Stimulated activated CD8-positive, alpha-beta memory T cell treated with anti-CD3 and anti-CD28 coated beads, Interleukin-12 subunit alpha, Interleukin-12 subunit beta, amount 100 ng/mL, for 1 hour (primary cell): ENCODE measurements at places on chromosomes 4 and X.

GRCh38 chr4:189088780-189089179 is 851.9 kb upstream of the FRG1 start:
- no peak for DNase-seq

- no peak for DNase-seq
These were observed 9.7 kb downstream of the SMIM20 start for GRCh38 chr4:25923745-25924144.

DNA sequence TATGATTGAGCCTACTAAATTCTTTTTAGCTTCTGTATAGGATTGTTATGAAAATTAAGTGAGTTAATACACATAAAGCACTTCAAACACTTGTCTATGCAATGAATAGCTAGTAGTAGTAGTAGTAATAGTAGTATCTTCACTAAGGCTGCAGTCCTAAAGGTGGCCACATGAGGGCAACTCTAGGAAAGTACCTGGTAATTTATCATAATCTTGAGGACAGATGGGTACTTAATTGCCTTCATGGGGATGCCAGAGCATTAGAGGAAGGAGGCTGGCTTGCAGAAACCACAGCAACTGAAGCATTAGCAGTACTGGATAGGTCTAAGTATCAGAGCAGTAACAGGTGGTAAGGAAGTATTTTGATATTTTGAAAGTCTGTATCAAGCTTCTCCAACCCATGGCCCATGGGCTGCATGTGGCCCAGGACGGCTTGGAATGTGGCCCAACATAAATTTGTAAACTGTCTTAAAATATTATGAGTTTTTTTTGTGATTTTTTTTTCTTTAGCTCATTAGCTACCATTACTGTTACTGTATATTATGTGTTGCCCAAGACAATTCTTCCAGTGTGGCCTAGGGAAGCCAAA is 17.3 kb downstream of the NIPAL1 start:
- peak; percentile 36 for DNase-seq

DNA sequence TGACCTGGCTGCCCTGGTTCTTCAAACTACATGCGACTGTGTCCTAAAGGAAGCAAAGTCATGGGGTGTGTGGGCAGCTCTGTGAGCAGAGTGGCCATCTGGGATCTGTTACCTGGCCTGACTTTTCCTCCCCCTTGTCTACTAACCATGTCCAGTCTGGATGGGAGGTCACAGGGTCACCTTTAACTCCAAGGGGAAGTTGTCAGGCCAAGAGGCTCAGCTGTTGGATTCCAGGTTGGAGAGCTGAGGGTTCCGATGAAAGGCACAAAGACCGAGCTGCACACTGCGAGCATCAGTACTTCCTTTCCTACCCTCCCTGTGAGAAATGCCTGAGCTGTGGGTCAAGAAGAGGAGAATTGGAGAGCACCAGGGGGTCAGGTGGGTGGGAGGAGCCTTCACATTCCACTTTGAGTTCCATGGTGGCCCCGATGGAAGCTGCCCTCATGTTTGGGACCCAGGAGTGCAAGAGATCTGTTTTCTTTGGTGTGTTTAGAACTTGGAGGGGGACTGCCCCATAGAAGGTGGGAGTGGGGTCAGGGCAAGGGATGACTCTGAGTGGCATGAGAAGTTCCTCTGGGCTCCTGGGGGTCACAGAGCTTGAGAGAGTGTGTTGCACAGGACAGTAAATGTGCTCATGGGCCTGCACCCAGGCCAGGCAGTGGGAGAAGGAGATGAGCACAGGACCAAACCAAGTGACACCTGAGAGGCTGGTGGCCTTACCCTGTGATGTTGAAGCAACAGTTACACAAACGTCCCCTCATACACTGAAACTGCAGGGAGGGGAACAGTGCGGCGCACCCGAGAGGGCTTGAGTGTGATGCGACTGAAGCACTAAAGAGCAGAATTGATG is 36.2 kb downstream of the RGS12 start:
- no peak for DNase-seq

DNA sequence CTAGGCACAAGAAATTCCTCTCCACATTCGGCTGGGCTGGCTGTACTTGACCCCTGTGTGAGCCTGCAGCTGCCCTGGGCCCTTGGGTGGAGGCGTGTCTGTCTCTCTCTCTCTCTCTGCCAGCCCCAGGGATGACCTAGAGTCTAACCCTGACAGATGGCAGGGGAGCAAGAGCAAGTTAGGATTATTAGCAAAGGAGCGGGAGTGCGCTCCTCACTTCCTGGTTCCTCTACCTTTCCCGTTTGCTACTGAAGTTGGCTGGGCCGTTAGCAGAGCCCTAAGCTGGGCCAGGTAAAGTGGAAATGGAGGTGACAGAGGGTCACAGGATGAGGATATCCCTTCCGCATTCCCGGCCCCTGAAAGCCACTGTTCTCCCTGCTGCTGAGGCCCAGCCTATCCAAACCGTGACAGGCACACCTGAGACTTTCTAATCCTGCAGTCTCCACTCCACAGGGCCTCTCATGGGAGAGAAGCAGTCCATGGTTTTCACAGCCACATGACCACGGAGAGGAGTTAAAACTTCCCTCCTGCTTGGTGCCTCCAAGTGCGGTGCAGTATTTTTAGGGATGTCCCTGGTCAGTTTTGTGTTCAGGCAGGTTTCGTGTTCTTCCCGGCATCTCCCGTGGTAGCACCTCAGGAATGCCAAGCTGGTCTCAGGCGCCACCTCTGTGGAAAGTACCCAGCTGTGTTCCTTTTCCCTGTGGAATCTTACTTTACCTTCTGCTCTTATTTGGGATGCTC is 79.3 kb downstream of the CLDN22 start:
- DNase-seq = no peak

DNA sequence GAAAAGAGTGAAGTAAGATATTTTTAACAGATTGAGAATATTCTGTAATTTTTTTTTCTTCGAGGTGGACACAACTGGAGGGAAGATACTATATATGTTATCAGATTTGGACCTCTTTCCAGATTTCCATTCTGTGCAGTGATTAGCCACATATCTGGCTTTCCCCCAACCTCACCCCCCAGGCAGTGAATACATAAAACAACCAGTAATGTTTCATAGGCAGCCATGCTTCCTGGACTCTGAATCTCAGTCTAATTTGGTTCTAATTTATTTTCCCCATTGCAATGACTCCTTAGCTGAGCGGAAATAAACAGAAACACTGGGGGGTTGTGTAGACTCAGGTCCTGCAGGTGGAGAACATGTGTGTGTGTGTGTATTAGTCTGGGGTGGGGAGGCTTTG is 226.5 kb downstream of the FBXW7 start:
- no peak for DNase-seq

DNA sequence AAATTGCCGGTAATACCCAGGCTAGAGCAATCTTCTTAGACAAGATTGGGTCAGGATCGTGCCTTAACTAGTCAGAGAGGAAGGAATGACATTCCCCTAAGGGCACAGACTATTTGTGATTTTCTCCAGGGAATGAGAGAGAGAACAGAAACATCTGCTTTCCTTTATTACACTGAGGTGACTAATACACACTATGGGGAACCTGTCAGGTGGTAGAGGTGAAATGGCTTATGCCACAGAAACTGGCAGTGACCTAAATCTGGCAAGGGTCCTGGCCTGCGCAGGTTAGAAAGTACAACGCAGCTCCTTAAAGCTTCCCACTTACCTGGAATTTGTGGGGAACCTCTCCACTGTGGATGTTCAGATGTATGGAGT is 16.6 kb upstream of the HPGD start:
- no peak for DNase-seq

- DNase-seq = no peak
These were observed 290.2 kb downstream of the ZNF674 start for GRCh38 chrX:46255046-46255445.

DNA sequence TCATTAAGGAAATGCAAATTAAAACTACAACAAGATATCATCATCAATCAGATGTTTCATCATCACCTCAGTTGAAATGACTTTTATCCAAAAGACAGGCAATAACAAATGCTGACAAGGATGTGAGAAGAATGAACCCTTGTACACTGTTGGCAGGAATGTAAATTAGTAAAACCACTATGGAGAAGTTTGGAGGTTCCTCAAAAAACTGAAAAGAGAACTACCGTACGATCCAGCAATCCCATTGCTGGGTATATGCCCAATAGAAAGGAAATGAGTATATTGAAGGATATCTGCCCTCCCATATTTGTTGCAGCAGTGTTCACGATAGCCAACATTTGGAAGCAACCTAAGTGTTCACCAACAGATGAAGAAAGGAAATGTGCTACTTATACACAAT is 50.6 kb upstream of the STARD8 start:
- no peak for DNase-seq

- no peak for DNase-seq
These were observed 185.7 kb downstream of the UNC5C start for GRCh38 chr4:95362906-95363558.

GRCh38 chrX:78493180-78493579 is 165.8 kb upstream of the CYSLTR1 start:
- DNase-seq = no peak

DNA sequence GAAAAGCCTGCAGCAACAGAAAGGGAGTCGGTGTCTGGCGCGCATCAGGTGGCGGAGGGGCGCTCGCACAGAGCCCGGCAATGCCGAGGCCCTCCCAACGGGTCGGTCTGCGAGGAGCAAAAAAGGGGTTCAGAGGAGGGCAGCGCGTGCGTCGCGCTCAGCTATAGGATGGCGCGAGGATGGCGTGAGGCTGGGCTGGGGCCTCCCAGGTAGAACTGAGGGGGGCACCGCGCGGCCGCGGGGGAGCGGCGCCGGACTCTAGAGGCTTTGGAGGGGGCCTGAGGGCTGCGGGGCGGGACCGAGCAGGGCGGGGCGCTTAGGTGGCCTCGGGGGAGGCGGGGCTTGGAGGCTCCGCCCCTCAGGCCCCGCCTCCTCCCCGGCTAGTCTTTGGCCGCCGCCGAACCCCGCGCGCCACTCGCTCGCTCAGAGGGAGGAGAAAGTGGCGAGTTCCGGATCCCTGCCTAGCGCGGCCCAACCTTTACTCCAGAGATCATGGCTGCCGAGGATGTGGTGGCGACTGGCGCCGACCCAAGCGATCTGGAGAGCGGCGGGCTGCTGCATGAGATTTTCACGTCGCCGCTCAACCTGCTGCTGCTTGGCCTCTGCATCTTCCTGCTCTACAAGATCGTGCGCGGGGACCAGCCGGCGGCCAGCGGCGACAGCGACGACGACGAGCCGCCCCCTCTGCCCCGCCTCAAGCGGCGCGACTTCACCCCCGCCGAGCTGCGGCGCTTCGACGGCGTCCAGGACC is at the start of gene PGRMC1:
Gene PGRMC1, plus strand, starts transcription at position 414 of the 751 bp plus-strand sequence. Its CDS starts 79 bp downstream, at position 493.
- DNase-seq = peak; percentile 62

GRCh38 chr4:152265149-152265621 is 270.7 kb downstream of the FBXW7 start:
- DNase-seq = no peak

GRCh38 chr4:19224820-19225219 is 1026.9 kb upstream of the SLIT2 start:
- no peak for DNase-seq

- DNase-seq = no peak
These were observed 547.4 kb upstream of the ACTRT1 start for GRCh38 chrX:128599632-128600031.

DNA sequence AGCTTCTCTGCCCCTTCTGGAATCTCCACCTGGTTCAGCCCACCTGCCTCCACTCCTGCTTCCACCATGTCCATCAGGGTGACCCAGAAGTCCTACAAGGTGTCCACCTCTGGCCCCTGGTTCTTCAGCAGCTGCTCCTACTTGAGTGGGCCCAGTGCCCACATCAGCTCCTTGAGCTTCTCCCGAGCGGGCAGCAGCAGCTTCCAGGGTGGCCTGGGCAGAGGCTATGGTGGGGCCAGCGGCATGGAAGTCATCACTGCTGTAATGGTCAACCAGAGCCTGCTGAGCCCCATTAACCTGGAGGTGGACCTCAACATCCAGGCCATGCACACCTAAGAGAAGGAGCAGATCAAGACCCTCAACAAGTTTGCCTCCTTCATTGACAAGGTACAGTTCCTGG is 74.4 kb upstream of the ZXDA start:
- DNase-seq = no peak

DNA sequence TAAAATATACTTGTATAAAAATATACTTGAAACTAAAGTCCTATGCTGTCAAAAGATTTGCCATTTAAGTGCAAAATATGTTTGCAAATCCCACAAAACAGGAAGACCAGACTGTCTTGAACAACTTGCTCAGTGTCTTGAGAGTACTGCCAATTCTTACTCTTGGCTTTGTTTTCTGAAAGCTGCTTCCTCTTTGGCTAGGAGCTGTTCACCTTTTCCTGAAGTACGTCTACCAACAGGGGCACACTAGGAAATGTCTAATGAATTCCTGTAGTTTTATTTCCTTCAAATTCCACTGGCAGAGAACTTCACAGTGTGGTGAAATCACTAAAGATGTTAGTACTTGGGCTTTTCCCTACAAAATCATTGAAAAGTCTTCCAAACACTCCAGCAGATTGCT is 46.4 kb upstream of the ABCG2 start:
- DNase-seq = no peak

DNA sequence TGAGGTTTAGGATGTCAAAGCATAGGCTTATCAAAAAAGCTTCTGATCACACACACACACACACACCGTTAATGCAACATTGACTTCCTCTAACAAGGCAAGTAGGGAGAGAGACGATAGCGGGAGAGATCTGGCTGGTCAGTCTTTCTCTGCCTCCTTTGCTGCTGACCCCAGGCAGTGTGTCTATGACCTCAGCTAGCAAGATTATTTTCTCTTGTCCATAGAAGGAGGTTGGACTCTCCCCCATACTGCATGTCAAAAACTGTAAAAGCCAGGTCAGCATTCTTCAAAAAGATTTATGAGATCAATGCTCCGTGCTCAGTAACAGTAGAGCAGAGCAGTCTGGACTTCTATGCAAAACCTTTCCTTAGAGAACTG is 63.5 kb upstream of the PGM2 start:
- no peak for DNase-seq

- no peak for DNase-seq
These were observed 956 bp downstream of the TAPT1 start for GRCh38 chr4:16225167-16225862.

GRCh38 chrX:150569155-150569477 is 695 bp downstream of the MTM1 start:
- no peak for DNase-seq

- DNase-seq = no peak
These were observed 1.4 kb upstream of the ADGRL3 start for GRCh38 chr4:61198686-61199085.

- no peak for DNase-seq
These were observed 2284.8 kb downstream of the ARAP2 start for GRCh38 chr4:33959519-33959918.

DNA sequence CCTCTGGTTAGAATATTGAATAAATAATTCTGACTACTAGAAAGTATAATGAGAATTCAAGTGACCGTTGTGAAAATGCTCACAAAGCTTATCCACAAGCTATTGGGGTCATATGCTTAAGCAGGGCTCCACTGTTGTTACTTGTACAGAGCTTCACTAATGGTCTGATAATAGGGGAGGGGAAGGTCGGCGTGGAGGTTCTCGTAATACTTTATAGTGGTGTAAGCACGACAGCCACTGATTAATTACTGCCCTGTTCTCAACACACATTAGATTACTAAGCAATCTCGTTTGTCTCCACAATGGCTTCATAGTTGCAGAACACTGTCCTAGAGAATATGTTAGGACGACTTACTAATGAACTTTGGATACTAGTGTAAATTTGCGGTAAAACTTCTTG is 11.6 kb downstream of the UNC5C start:
- DNase-seq = no peak

GRCh38 chrX:124348885-124349453 is 2.6 kb downstream of the SH2D1A start:
- no peak for DNase-seq

GRCh38 chrX:37997096-37997495 is 9.3 kb upstream of the SYTL5 start:
- DNase-seq = no peak

- DNase-seq = no peak
These were observed 6.9 kb downstream of the CCNB3 start for GRCh38 chrX:50211510-50211909.

- DNase-seq = no peak
These were observed 8.9 kb downstream of the SNX25 start for GRCh38 chr4:185218312-185218711.
